ENCODE measurements at places on chromosomes 12 and 14.

GRCh38 chr12:121939186-121939585 lies 20.8 kb downstream of the CFAP251 start:
- DNase-seq: no peak

DNA sequence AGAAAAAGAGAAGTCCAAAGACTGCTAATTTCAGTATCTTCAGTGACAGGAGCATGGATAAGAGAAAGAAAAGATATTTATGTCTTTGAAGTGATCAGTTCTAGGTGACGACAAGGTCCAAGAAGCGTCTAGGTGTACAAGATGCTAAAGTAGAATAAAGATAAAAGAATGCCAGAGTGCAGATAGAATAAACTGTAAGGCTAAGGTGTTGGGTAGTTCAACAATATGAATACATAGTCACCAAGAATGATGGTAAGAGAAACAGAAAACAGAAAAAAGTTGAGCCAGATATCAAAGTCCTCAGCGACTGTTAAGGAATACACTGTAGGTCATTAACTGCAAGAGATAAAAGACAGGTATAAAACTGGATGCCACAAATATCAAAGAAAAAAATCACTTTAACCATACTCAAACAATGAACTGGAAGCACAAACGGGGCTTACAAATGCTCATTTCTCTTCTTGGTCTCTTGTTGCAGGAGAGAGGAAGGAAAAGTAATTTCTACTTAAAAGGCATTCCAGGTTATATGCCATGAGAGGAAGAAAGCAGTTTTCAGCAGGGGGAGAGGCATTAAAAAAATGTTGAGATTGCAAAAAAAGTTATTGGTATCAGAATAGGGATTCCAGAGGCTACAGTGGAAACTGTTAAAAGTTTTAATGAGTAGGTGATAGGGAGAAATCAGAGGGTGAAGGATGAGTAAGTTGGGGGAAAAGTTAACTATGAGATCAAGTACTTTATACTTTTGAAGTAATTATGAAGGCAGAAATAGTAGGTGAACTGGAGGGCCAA lies 121.5 kb downstream of the CEP83 start:
- DNase-seq: no peak

DNA sequence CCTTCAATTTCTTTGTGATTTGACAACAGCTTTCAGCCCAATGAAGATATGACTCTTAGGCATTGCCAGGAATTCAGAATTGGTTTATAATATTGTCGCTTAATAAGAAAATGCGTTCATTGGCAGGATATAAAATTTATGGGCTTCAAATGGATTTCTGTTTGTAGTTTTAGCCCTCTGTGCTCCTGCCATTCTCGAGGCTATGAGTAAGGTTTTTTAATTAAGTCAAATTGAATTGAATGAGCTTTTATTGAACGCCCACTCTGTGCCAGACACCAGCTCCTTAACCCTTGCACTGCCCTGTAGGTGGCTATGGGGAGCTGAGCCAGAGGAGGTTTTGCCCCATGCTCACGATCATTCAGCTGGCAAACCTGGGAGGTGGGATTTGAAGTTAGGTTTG lies 115.1 kb downstream of the SLC25A47 start:
- DNase-seq: no peak

- no peak for DNase-seq
These were observed 72.9 kb upstream of the ELK3 start for GRCh38 chr12:96121271-96121711.

DNA sequence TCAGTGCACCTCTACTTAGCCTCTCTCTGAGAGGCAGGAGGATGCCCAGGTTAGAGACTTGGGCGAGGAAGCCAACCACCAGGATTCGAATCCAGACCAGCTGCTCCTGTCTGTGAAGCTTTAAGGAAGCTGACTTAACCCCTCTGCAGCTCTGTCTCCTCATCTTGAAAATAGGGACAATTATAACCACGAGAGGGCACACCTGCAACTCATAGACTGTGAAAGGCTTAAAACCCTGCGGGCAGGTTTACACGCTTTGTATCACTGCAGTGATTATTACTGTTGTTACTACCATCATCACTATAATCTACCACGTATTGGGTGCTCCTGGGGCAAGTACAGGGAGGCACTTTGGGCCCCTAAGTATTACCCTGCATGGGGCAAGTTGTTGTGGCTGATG lies 379.8 kb downstream of the VRK1 start:
- no peak for DNase-seq

GRCh38 chr14:64654246-64654900 lies 49.9 kb upstream of the PLEKHG3 start:
- DNase-seq: no peak

- DNase-seq: no peak
These were observed 141.3 kb upstream of the PLEKHG7 start for GRCh38 chr12:92561543-92561899.

- DNase-seq: no peak
These were observed 7.5 kb downstream of the HIP1R start for GRCh38 chr12:122842505-122843405.

DNA sequence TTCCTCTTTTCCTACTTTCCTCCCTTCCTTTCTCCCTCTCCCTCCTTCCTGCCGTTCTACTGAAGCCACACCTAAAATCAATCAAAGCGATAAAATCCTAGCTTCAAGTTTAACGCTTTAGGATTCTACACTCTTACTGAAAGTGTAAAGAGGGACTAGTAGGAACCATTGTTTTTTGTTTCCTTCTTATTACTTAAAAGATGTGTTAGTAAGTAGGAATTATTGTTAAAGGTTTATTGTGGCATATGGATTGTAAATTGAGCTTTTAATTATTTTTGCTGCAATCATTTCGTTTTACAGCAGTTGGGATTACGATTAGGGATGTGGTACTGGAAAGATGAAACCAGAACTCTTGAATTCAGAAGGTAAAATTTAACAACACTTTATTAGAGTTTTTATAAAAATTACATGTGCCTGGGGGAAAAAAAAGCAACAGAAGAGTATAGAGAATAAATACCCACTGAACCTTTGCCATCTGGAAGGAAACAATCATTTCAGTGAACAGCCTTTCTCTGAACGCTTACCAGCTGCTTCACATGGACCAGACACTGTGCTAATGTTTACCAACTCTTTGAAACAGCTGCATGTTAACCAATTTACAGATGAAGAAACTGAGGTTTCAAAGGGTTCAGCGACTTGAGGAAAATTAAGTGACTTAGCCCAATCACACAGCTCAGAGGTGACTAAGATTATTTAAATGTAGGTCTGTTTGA lies 1.0 kb downstream of the PPP1R36 start:
- DNase-seq: no peak

DNA sequence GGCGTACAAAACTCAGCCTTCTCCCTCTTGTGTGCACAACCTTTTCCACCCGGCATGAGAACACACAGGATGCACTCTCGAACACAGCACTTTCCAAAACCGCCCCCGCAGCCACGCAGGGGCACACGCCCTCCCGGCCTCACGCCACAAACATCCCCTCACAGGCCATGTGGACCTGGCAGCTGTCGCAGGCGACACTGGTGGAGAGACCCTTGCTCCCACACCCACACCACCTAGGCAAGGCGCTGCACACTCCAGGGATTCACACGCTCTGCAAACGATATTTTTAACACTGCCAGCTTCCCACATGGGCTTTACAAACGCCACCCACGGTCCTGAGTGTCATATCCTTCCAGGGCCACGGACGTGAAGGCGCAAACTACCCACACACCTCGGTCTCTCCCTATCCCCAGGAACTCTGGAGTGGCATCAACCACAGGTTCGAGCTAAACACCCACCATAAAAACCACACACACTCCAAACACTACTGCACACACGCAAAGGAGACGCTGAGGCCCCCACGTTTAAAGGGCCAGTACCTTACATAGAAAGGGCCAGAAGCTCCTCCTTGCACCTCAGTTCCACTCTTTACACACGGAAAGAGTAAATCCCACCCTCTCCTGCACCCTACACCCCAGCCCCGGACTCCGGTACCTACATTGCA lies 12.4 kb upstream of the ITGB7 start:
- no peak for DNase-seq

DNA sequence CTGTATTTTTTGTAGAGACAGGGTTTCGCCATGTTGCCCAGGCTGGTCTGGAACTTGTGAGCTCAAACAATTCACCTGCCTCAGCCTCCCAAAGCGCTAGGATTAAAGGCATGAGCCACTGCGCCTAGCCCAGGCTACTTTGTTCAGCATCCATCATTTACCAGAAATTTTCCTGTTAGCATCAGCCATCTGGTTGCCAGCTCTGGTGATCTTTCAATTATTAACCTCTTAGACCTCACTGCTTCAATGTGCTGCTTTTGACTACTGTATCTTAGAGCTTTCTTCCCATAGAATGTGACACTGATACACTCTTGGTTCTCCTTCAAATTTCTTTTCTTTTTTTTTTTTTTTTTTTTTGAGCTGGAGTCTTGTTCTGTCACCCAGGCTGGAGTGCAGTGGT lies 5.4 kb upstream of the AMHR2 start:
- no peak for DNase-seq

GRCh38 chr12:5395443-5396271 lies 36.3 kb upstream of the NTF3 start:
- no peak for DNase-seq

- no peak for DNase-seq
These were observed 15.4 kb downstream of the GALNT9 start for GRCh38 chr12:132314035-132314434.
